Esophagus muscularis mucosa (tissue), 4 donors: ENCODE measurements at places on chromosomes 1 and 21. TPM values are rescaled to one million over a fixed set of nuclear protein-coding genes. Genes with fewer than 3 reads are reported as not detected.

DNA sequence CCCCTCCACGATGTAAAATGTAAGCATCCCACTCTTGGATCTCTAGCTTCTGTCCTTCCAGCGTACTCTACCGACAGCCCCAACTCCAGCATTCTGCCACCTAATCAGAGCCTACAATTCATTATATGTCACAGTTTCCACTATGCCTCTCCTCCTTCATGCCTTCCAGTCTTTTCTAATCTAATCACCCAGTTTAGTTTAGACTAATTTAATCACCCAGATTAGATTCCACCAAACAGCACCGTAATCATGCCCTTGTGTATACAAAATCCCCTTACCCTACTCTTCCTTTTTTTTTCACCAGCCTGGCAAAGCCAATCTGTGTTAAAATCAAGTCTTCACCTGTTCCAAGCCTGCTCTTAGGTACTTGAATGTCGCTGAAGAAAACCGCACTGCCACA, 49.8 kb upstream of the KANK4 start:
- DNase-seq, result no peak
- no peaks in the 10 kb centered on the region for H3K27me3 ChIP-seq
- H3K27ac ChIP-seq, result no peak overlapping the region
- H3K36me3 ChIP-seq, result no peaks in the 10 kb centered on the region
- no peaks in the 10 kb centered on the region for H3K4me1 ChIP-seq
- H3K4me3 ChIP-seq, result no peak overlapping the region

- no peak overlapping the region for H3K4me3 ChIP-seq
- no peaks in the 10 kb centered on the region for H3K36me3 ChIP-seq
Measured at GRCh38 chr1:245378745-245379144, 224.0 kb downstream of the KIF26B start.

The NPHS2 gene
- total RNA-seq, result not detected

DNA sequence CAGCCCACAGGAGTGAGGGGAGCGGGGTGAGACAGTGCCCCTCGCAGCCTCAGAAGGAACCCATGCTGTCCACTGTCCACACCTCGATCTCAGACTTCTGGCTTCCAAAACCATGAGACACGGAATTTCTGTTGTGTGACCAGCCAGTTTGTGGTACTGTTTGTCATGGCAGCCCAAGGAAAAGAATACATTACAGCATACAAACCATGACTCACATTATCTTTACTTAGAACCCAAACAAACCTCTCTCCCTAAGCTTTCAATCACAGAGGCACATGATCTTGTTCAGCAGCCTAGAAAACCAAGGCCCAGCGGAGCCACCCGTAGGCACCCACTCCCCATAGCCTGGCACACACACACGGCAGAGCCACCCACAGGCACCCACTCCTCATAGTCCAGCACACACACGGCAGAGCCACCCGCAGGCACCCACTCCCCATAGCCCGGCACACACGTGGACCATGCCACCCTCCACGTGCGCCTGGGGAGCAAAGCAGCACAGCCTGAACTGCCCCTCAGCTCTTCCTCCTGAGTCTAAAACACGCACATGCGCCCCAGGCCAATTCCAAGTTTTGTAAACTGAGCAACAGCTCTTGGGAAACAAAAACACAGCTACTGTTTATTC, 458 bp upstream of the KRTAP10-4 start:
- peaks cover 56% of the 10 kb centered on the region for H3K27me3 ChIP-seq
- peak; percentile 62 for DNase-seq
- H3K36me3 ChIP-seq, result no peaks in the 10 kb centered on the region

DNA sequence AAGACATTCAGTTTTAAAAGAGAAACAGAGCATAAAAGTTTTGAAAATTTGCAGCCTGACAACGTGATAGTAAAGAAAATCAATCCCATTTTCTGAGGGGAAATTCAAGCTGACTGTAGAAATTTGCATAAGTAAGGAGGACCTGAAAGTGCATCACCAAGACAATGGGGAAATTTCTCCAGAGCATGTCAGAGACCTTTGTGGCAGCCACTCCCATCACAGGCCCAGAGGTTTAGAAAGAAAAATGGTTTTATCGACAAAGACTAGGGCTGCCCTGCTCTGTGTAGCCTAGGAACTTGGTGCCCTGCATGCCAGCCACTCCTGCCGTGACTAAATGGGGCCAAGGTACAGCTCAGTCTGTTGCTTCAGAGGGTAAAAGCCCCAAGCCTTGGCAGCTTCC, 1640.2 kb upstream of the PRMT6 start:
- H3K36me3 ChIP-seq, result no peaks in the 10 kb centered on the region
- H3K4me3 ChIP-seq, result no peak overlapping the region
- no peaks in the 10 kb centered on the region for H3K4me1 ChIP-seq
- H3K27me3 ChIP-seq, result no peaks in the 10 kb centered on the region
- no peak overlapping the region for H3K27ac ChIP-seq
- no peak for DNase-seq
